Endothelial cell of umbilical vein (primary cell): ENCODE measurements at places on chromosomes 5 and 9. TPM values are rescaled to one million over a fixed set of nuclear protein-coding genes. Genes with fewer than 3 reads are reported as not detected.

The ZNF354C gene
- 4.7 and 5.0 TPM in 2 replicates for total RNA-seq

The SAXO1 gene
- not detected in 2 replicates for total RNA-seq

The TNFSF15 gene
- 13.6 and 14.3 TPM in 2 replicates for total RNA-seq

The KYAT1 gene
- total RNA-seq: 7.2 and 8.0 TPM in 2 replicates

The NR5A1 gene
- total RNA-seq: not detected in 2 replicates

The MEGF10 gene
- total RNA-seq: 0.21 and 1.00 TPM in 2 replicates

The GABRA1 gene
- not detected in 2 replicates for total RNA-seq

The PAEP gene
- total RNA-seq: not detected in 2 replicates

The FAM78A gene
- total RNA-seq: 26.6 and 34.0 TPM in 2 replicates

The SMIM33 gene
- total RNA-seq: not detected in 2 replicates

The IL4 gene
- total RNA-seq: not detected in 2 replicates

The LECT2 gene
- not detected in 2 replicates for total RNA-seq
